ENCODE measurements at places on chromosomes 1 and 21.

DNA sequence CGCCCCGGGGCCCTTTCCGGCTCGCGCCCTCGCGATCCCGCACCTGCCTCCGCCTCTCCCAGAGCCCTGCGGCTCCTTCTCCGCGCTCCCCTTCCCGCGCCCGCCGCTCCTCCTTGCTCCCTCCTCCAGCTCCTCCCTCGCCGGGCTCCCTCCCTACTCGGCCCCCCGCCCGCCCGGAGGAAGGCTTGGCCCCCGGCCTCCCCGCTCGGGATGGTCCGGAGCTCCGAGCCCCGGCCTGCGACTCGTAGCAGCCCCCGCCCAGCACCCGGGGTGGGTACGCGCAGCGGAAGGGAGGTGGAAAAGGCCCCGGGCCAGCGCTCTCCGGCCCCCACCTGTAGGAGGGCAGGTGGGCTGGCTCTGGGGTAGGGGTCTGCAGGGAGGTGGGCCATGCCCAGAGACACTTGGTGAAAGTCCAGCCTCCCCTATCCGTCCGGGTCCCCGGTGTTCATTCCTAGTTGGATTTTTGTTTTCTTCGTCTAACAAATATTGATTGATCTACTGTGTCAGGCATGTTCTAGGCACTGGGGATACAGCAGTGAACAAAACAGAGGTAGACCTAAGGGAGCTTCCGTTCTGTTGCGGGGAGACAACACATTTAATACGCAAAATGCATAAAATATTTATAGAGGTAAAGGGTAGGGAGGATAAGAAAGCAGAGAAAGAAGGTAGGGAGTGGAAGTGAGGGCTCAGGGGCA, at the start of gene HTR1D:
Gene HTR1D, minus strand, starts transcription at position 82 of the 695 bp plus-strand sequence. CDS start 23,283 bp downstream, outside the sequence.
- DNase-seq, result no peak

DNA sequence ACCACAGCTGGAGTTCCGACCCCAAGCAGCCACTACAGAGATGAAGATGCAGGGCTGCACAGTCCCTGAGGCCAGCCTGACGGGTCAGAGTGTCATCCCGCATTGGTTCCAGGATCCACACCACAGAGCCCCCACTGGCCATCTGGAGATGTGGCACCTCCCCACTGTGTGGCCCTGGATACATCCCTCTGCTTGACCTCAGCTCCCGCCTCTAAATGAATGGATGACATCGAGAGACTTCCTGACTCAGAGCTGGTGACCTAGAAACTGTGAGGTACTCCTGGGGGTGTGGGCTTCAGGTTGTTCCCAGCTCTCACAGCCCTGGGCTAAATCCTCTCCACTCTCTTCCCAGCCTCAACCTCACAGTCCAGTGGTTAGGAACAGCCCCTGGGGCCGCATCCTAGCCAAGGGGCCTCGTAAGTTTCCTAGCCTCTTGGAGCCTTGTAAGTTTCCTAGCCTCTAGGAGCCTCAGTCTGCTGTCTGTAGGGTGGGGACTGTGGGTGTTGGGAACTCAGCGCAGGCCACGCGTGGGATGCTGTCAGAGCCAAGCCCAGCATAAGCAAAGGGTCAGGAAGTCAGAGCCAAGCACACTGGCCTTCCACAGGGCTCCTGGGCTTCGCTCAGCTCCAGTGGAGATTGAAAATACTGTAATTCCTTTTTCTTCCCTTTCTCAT, 87.5 kb upstream of the RUNX3 start:
- no peak for DNase-seq

DNA sequence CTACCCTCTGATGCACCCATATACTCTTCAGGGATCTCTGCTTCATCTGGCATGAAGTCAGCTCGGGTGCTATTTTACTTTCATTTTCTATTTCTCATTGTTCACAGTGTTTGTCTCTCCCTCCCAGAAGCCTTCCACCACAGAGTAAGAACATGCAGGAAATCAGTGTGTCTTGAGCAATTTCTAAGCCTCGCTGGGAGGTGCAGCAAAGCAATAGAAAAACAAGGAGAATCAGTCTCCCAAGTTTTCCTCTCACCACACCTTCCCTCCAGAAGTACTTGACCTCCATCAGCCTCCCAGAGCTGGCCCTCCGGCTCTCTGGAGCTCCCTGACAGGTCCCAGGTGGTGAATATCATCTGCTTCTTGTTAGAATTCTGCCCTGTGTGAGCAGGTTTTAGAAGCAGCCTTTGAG, 594.7 kb upstream of the CAMK1G start:
- DNase-seq, result no peak

DNA sequence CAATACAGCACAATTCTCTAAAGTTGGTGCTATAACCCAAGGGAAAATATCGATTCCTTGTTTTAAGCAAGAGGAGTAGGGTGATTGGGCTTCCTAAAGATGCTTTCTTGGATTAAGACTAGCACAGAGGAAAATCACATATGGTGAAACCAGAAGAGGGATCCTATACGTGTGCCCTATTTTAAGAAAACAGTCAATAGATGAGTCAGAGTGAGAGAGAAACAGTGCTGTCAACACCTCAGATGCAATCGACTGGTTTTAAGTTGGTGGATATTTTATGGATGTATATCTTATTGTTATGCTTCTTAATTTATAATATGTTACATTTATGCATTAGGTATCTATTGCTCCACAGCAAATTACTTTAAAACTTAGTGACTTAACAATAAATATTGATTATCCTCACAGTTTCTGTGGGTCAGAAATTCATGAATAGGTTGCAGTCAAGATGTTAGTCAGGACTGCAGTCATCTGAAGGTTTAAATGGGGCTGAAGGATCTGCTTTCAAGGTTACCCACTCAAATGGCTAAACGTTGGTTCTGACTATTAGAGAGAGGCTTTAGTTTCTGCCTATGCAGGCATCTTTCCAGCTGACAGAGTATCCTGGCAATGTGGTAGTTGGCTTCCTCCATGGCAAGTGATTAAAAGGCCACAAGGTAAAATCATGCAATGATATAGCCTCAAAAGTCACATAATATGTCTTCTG, 61.6 kb upstream of the DEPDC1 start:
- no peak for DNase-seq

- DNase-seq, result no peak
These were observed 1.1 kb downstream of the AGTRAP start for GRCh38 chr1:11736746-11737639.

DNA sequence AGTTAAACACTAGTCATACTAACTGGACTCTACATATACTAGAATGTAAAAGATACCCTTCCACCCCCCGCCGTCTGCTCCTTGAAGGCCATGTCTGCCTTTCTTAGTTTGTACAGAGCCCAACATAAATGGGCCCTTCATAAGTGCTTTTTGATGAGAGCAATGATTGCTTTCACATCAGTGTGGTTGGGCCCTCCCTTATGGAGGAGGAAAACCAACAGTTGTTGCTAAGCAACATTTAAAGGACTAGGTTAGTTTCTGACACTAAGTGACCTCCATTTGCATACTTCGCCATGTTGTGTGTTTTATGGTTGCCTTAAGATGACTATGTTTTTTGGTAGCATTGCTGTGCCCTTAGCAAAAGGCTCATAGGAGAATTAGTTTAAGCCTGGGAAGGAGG, 182.0 kb upstream of the SGIP1 start:
- DNase-seq, result peak; percentile 43

- no peak for DNase-seq
These were observed at the start of gene HES5 for GRCh38 chr1:2529784-2530512. Gene HES5 (minus strand): TSS chr1:2530263. CDS start chr1:2530164, 99 bp downstream.

All from T-helper 1 cell (primary cell).